H9 (cell line): ENCODE measurements at places on chromosomes 1 and 21.

DNA sequence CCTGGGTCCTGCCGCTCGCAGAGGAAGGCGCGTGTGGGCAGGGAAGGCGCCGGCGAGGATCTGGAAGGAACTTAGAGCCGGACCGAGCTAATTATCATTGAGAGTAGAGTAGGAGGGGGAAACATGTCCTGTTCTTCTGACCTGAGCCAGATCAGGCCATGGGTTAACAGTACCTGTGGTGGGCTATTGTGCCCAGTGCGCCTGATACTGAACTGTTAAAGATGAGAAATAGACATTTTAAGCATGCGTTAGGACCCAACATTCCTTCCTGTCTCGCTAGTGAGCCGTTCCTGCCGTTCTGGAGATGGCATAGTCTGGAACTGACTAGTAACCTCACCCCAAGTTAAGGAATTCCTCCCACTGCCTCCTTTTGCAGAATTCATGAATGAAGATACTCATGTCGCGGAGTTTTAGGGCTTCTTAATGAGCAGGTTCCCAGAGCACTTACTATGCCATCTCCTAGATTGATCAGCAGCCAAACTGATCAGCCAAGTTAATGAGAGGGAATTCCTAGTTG, 870 bp downstream of the STRIP1 start:
- DNase-seq, result no peak

DNA sequence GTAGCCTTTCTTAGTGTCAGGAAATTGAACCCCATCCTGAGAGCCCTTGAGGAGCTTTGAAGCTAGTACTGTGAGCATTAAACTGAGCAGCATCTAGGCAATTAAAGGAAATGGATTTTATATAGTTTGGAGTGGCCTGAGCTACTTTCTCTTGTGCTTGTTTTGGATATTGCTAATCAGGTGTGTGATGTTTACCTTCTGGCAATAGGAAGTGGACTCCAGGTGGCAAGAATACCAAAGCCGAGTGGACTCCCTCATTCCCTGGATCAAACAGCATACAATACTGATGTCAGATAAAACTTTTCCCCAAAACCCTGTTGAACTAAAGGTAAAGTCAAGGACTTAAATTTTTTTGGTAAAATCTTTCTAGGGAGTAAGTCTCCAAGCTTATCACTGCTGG, 79.4 kb downstream of the MACF1 start:
- DNase-seq, result no peak

DNA sequence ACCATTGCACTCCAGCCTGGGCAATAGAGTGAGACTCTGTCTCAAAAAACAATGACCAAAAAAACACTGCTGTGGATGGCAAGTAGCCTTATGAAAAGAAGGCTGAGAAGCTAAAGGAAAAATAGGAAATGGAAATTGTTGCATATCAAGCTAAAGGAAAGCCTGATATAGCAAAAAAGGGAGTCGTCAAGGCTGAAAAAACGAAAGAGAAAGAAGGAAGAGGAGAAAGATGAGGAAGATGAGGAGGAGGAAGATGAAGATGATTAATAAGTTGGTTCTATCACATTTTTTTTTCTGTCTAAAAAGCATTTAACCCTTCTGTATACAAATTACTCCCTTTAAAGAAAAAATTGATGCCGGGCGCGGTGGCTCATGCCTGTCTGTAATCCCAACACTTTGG, 10.2 kb upstream of the PRDX1 start:
- DNase-seq, result no peak

DNA sequence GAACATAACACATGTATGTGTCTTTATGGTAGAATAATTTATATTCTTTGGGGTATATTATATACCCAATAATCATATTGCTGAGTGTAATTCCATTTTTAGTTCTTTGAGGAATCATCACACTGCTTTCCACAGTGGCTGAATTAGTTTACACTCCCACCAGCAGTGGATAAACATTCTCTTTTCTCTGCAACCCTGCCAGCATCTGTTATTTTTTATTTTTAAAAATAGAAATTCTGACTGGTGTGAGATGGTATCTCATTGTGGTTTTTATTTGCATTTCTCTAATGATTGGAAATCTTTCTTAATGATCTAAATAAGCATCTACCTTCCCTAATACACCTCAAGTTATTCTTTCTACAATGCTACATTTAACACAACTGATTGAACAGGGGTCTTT, 346.2 kb upstream of the LYPLAL1 start:
- no peak for DNase-seq

- no peak for DNase-seq
These were observed 594.7 kb upstream of the CAMK1G start for GRCh38 chr1:208988811-208989222.

GRCh38 chr1:41598325-41598724, 113.8 kb upstream of the EDN2 start:
- DNase-seq, result no peak

GRCh38 chr1:209335178-209335577, 248.3 kb upstream of the CAMK1G start:
- DNase-seq, result peak; percentile 79

DNA sequence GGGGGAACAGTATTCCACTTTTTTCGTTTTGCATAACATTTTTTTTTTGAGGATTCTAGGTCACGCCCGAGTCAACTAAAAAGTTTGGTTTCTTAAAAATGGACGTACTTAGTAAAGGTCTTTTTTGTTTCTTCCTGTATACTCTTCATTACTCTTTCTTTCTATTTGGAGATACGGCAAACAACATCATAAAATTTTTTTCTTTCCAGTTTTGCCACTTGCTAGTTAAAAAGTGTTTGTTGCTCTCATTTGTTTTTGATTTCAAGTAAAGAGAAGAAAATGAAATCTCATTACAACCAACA, 788 bp upstream of the MPC2 start:
- DNase-seq, result no peak

- no peak for DNase-seq
These were observed 12.8 kb upstream of the MPZL1 start for GRCh38 chr1:167708940-167709389.

- peak; percentile 89 for DNase-seq
These were observed at the start of gene VANGL2 for GRCh38 chr1:160400223-160400645. Gene VANGL2 (plus strand): TSS chr1:160400564. CDS start chr1:160415838, 15,274 bp downstream.

DNA sequence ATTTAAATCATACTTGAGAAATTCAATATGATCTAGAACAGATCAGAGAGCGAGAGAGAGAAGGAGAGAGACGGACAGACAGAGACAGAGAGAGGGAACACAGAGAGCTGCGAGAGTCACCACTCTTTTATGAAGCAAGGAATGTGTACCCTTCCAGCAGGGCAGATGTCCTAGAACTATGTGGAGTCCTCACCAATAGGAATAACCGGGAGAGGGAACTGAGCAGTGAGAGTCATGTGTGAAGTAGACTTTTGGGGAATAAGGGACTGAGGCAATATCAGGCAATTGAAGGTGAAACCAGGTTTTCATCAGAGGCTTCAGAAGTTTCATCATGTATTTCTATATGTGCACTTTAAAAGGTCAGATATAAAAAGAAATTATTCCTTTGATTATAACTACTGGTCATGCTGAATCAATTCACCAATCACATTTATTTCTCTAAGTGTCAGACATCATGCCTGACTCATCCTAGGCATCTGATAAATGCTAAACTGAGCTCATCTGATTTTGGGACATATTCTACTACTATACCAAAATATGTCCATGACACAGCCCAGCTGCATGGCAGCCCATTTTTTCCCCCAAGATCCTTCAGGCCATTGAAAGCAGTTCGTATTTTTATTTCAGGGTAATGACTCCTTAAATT, 22.4 kb downstream of the VTCN1 start:
- DNase-seq, result no peak

DNA sequence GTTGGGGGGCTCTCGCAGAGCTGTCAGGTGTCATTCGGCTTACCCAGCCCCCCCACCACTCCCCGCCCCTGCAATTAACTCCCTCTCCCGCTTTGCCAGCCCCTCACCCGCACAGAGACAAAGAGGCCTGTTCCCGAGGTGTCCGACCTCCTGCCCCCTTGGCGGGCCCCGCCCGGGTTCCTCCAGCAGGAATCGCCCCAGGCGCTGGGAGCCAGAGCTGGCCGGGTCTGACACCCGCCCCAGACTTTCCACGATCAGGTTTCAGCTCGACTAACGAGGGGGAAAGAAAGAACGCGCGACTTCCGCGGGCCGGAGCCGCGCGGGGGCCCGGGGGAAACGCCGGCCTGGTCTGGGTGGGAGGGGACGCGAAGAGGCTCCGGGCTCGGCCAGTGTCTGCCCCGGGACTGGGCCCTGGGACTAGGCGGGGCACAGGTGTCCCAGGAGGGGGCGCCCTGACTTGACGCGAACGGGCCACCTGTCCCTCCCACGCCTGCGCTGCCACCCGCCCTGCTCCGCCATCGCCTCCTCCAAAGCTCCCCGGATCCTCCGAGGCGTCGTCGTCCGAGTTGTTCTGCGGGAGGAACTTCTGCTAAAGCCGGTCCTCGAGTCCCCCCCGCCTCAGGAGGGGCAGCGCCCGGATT, 36.4 kb upstream of the HHAT start:
- peak; percentile 89 for DNase-seq

DNA sequence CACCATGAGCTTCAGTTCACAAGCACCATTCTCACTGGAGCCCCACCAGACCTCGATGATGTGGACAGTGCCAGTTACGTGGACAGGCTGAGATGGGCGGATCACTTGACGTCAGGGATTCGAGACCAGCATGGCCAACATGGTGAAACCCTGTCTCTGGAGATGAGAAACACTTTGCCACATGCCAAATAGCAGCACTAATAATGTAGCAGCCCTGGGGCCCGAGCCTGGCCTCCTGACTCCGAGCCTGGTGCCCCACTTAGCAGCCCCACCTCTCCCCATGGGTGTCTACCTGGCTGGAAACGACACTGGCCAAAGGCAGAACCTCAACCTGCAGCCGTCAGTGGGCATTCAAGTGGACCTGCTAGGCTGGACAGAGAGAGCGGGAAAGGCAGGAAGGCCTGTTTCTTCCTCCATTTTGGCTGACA, 129.1 kb downstream of the TOMM20 start:
- no peak for DNase-seq

- DNase-seq, result peak; percentile 88
These were observed 1.4 kb upstream of the KLHL21 start for GRCh38 chr1:6603915-6604558.
